Stimulated activated CD8-positive, alpha-beta memory T cell treated with anti-CD3 and anti-CD28 coated beads, Interleukin-7, amount 100 ng/mL, for 1 hour (primary cell): ENCODE measurements at places on chromosomes 13 and 19.

DNA sequence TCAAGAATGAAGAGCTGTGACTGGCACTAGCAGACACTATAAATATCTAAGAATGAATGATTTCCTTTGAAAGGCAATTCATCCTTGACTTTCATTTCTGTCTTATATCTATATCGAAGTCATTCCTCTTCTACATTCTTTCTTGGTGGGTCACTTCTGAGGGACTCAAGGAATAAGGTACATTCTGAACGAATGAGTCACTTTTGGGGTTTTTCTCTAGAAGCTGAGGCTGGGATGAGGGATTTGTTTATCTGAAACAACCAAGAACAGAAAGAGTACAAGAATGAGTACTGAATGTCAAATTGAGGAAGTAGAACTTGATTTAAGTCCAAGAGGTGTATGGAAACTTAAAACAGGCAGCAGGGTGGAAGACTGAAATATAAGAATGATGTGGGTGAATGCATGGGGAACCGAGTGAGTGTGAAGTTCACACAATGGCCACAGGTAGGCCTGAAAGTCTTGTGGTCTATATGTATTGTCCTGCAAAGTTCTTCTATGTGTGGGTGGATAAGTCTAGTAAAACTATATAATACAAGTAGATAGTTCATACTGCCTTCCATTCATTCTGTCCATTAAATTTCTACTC, 343.9 kb downstream of the OXGR1 start:
- no peak for DNase-seq

GRCh38 chr13:41563984-41564365, 106.6 kb downstream of the RGCC start:
- no peak for DNase-seq

- DNase-seq, result no peak
Observed at GRCh38 chr19:45827459-45828093, 12.5 kb upstream of the RSPH6A start.

DNA sequence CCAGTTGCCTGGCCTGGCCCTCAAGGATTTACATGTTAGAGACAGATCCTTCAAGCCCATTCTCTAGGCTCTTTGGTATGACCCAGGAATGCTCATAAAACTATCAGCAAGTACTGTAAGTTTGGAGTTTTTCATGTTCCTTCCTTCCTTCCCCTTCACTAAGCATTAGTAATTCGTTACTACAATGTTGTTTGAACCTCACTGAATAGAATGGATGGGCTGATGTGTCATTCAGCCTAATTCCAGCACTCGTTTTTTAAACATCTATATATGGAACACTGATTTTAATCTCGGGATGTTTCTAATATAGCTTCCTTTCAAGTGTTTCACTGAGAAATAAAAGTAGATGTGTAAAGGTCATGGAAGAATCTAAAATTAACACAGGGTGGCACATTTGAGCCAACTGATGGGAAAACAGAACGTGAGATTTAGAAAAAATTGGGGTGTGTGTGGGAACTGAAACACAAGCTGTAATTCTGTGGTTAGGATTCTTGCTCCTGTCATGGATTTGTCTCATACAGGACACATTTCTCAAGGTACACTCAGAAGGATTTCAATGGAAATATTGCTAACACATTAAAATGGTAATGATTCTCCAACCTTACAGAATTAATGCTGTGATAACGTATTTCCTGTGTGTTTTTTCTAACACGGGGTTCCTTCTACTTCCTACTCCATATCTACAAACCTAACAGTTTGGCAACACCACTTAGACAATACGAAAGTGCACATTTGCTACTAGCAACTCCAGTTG, 93.4 kb downstream of the FLT1 start:
- no peak for DNase-seq

DNA sequence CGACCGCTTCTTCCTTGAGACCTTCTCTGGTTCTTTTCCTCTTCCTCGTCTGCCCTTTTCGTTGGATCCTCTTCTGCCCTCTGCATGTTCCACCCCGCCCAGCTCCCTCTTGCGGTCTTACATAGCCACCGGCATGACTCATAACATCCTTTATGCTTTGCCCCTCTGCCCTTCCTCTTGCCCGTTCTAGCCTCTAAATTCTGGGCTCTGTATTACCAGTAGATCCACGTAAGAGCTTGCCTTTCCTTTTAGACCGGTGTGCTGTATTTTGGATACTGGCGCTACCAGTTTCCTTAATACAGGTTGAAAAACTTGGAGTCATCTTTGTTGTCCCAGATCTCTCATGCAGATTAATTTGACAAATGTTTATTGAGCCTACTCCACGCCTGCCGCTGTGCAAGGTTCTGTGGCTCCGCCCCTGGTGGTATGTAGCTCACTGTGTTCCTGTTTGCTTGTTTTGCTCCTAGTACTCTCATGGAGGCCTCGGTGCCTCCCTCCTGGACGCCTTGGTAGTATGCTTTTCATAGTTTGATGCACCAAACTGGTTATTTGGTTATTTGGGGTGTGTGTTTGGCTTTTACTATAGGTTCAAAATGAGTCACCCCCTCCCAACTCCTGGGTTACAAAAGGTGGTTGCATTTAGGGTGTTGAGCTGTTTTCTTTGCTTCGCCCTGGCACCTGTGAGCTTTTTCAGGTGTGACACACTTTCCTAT, 1.7 kb downstream of the GTF3A start:
- no peak for DNase-seq

- no peak for DNase-seq
Observed at GRCh38 chr19:21022996-21023395, 2.5 kb downstream of the ZNF430 start.

- DNase-seq, result no peak
Observed at GRCh38 chr19:29985196-29985595, 43.2 kb downstream of the URI1 start.

DNA sequence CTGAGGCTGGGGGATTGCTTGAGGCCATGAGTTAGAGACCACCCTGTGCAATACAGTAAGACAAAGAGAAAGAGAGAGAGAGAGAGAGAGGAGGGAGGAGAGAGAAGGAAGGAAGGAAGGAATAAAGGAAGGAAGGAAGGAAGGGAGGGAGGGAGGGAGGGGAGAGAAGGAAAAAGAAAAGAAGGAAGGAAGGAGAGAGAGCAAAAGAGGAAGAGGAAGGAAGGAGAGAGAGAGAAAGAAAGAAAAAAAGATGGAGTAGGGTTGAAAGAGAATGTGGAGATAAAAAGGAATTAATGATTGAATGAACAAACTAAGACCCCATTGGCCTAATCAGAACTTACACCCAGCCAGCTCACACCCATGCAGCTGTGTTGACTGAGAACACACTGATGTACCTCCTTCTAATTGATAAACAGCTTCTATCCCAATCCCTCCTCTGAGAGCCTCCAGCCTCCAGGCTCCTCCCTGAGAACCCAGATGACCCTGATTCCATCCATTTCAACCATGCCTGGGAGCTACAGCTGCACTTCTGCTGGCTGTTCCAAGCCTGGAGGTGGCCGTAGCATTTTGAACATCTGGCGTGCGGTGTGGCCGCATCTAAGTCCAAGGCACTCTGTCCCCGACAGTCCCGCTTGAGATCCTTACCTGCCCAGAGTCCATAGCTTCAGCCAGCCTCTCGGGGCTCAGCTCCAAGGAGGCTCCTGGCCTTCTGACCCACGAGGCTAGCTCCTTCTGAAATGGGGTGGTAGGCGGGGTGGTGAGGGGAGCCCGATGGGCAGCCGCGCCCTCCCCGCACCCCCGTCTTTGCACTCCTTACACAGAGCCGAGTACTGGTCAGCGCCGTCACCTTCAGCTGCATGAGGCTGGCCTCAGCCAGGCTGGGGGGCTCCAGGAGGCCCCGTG, 1.1 kb downstream of the PRODH2 start:
- no peak for DNase-seq

DNA sequence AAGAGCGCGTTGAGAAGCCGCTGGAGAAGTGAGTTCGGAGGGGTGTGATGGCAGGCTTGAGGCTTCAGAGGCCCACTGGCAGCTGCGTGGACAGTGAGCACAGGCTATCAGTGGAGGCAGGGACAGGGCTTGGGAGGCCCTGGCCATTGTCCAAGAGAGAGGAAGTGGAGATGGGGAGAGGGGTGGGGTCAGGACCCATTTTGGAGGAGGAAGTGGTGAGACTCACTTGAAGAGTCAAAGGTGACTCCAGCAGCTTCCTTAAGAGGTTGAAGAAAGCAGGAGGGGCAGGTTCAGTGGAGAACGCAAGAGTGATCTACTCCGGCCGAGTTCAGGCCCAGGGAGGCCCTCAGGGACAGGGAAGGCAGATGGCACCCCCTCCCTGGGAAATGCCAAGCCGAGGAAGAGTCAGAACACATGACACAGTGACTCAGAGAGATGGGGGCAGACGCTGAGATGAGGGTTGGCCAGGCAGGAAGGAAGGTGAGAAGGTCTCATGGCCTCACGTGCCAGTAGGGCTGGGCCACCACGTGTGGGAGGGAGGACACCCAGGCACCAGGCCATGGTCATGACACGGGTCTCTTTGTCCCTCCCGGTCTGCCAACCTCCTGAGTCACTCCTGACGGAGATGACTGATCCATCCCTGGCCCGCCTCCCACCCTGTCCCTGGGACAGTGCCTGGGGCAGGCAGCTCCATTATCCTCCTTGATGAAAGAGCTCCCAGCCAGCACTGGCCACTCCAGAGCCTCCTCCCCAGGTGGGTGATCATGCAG, 10.1 kb upstream of the CD22 start:
- DNase-seq, result no peak

GRCh38 chr19:51210191-51210784, 14.6 kb upstream of the CD33 start:
- DNase-seq, result no peak

GRCh38 chr19:51025809-51026553, 435 bp downstream of the KLK11 start:
- DNase-seq, result no peak

- DNase-seq, result no peak
Observed at GRCh38 chr19:18905513-18906236, 9.7 kb upstream of the CERS1 start.

DNA sequence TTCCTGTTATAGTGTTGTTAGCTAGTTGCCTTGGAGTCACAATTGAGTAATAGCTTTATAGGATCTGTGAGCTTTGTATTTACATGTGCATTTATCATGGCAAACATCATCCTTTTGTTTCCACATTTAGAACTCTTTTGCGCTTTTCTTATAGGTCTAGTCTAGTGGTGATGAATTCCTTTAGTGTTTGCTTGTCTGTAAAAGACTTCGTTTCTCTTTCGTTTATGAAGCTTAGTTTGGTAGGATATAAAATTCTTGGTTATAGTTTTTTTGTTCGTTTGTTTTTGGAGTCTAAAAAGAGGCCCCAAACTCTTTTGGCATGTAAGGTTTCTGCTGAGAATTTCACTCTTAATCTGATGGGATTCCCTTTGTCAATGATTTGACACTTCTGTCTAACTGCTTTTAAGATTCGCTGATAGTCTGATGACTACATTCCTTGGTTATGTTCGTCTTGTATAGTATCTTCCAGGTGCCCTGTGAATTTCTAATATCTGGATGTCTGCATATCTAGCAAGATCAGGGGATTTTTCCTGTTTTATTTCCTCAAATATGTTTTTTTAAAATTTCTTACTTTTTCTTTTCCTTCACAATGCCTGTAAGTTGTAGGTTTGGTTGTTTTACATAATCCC, 20.2 kb downstream of the DNAJC3 start:
- no peak for DNase-seq

GRCh38 chr13:31764556-31764955, 25.2 kb downstream of the RXFP2 start:
- DNase-seq, result no peak

DNA sequence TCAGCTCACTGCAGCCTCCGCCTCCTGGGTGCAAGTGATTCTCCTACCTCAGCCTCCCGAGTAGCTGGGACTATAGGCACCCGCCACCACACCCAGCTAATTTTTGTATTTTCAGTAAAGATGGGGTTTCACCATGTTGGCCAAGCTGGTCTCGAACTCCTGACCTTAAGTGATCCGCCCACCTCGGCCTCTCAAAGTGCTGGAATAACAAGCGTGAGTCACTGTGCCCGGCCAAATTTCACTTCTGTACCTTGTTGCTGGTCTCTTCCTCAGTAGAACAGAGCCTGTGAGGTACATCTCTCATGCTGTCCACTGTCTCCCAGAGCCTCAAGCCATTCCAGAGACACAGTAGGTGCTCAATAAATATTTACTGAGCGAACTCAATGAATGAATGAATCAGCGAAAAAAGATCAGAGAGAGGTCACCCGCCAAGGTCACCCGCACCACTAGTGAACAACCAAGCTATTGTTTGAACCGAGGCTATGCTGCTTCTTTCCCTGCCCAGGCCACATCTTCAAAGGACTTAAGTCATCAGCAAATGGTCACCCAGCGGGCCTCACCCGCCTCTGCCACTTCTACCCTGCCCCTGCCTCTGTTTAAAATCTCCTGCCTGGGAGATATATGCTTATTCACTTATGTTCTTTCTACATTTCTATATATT, 9.3 kb downstream of the TMEM143 start:
- no peak for DNase-seq

GRCh38 chr13:41364043-41364442, 53.0 kb downstream of the NAA16 start:
- no peak for DNase-seq

DNA sequence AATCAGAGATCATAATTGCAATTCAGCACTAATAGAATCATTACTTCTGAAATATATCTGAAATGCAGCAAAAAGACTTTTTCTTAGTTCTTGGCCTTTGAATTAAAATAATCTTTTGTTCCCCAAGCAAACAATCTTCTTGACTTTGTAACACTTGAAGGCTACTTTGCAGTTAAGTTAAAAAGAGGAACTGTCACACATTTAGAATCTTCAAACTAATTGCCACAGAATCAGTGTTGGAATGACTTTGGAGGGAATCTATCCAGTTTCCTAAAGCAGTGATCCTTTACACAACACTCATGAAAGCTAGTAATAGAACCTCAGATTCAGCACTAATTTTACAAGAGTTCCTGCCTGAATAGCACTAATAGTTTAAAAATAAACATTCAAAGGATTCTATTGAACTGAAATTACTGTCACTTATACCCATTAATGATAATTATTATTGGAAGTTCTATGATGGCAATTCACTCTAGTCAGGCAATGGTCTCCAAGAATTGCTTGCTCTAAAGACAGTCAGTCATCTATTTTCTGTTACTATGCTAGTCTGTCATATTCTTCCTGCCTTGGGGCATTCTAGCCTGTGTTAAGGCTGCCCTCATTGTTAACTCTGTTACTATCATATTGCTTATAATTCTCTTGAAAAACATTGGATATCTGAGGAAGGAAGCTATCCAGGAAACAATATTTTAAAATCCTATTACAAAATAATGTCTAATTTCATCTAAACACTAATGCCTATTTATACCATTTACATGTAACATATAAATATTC, 362.4 kb downstream of the DIAPH3 start:
- DNase-seq, result no peak

GRCh38 chr13:49877629-49878218, 58.4 kb downstream of the SPRYD7 start:
- DNase-seq, result no peak

GRCh38 chr13:51781246-51782022, 22.5 kb downstream of the DHRS12 start:
- DNase-seq, result no peak

DNA sequence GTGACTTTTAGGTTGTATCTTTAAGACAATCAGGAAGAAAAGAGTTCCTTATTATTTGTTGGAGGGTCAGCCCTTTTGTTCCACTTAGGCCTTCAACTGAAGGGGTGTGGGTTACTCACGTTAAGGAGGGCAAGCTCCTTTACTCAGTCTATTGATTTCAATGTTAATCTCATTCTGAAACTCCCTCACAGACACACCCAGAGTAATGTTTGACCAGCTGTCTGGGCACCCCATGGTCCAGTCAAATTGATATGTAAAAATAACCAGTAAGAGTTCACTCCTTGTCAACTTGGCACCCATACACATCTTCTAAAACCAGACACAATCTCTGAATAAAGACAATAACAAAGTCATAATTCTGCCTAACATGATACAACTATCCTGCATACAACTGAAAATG, 292.9 kb downstream of the KLF5 start:
- no peak for DNase-seq
